ENCODE measurements at places on chromosomes 13 and 19. TPM values are rescaled to one million over a fixed set of nuclear protein-coding genes. Genes with fewer than 3 reads are reported as not detected.

GRCh38 chr13:24103782-24104372 is 56.6 kb upstream of the SPATA13 start:
- DNase-seq: no peak

ODAD3 gene
- 0.77 TPM for total RNA-seq

SMG9 gene
- total RNA-seq: 18.9 TPM

DNA sequence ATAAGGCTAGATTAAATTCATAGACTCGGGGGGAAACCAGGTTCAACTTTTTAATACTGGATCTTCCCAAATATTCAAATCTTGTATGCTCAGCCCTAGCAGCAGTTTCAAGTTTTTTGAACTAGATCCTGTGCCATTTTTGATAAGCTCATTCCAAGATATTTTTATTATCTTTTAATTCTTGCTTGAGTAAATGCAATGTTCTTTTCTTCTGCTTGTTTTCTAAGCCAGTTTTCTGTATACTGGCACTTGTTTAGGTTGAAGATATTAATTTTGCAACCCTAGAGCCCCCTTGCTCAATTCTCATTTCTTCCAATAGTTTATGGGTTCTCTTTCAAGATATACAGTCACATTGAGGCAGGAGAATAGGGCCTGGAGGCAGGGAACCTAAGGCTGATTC is 13.1 kb upstream of the PNMA8C start:
- DNase-seq: no peak

DNA sequence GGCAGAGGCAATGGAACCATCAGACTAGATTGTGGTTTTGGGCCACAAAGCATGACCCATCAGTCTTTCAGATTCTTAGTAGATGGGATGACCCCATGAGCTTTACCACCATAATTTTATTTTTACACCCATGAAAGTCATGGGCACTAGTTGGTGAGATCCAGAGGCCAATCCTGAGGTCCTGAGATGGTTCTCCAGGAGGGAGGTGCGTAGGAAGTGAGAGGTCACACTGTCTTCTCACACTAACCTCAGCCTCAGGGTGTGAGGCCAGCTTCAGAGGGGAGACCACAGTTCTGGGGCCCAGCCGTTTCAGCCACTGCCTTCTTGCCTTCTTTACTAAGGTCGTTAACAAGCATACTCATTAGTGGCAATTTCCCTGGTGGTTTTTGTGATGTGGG is 106.4 kb downstream of the AKAP11 start:
- no peak for DNase-seq

NLRP13 gene
- total RNA-seq: not detected

GRCh38 chr13:101965096-101965495 is 436.8 kb downstream of the FGF14 start:
- DNase-seq: no peak

- DNase-seq: no peak
Observed at GRCh38 chr19:19406878-19407632, 1.6 kb downstream of the GATAD2A start.

TECR gene
- total RNA-seq: 69.3 TPM

DNA sequence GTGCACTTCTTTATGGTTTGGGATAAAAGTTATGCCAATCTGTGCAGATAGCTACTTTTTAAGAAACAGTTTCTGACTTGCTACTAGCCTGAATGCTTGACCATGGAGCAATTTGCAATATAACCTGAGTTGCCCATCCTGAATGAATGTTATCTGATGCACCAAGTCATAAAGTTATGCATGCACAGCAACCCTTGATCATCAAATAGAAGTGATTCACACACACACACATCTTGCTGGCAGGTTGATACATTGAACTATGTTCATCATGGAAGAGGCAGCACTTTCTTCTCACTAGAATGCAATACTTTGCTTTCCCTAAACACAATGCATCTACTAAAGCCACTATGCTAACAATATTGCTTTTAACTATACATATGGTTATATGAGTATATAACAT is 311.5 kb downstream of the RFC3 start:
- no peak for DNase-seq

DNA sequence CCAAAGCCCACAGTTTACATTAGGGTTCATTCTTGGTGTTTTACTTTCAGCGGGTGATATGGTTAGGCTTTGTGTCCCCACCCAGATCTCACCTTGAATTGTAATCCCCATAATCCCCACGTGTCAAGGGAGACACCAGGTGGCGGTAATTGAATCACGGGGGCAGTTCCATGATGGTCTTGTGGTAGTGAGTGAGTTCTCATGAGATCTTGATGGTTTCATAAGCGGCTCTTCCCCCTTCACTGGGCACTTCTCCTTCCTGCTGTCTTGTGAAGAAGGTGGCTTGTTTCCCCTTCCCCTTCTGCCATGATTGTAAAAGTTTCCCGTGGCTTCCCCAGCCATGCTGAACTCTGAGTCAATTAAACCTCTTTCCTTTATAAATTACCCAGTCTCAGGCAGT is 12.0 kb downstream of the FPR2 start:
- DNase-seq: no peak

DNA sequence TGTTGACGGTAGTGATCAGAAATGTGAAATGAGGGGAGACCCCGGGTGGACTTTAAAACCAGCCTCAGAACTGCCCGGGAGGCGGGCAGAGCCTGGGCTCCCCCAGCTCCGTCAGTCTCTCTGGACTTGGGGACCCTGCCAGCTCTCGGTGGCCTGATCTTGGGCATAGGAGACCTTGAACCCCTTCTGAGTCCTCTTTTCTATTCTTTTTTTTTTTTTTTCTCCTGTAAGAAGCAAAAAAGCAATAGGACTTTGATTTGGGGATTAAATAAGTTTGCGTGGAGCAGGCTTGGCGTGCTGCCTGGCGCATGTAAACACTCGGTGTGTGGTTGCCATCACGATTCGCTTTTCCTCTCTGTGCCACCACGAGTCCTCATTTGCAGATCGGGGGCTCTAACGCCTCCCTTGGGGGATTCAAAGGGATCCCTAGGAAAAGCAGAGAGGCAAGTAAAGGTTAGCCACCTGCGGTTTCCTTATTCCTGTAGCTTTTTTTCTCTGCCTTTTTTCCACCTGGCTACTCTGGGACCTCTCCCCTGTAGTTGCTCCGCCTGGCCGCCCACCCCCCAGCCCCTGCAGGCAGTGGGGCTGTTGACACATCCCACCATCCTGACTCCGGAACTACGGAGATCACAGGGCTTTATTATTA is 1.3 kb downstream of the SAFB start:
- peak; percentile 40 for DNase-seq

DNA sequence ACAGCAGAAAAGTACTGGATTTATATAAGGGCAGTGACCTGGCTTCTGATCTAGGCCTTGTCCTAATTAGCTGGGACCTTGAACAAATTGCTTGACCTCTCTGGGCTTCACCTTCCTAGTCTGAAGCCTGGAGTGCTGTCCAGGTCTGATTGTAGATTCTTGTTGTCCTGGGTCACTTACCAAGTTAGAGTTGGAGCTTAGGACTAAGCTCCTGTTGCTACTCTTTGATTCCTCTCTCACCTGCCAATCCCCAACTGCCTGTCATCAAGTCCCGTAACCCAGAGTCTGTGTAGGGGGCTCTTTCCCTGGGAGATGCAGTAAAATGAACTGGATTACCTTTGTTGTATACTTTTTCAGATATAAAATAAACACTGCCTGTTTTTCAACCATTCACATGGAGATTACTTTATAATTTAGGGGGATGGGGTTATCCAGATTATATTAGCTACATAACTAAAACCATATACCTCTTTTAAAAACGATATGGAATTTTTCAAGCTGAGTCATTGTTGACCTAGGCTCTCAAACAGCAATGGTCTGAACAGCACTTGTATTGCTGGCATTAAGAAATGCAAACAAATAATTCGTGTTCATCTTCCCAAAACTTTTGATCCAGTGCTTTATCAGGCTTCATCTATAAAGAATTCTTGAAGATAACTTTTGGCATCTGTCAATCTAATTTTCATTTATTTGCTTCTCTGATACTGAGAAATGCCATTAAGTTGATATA is 5.8 kb downstream of the ARHGAP35 start:
- DNase-seq: no peak

GRCh38 chr19:12695997-12696365 is 450 bp downstream of the FBXW9 start:
- DNase-seq: no peak

GRCh38 chr13:43611281-43612273 is 175.2 kb downstream of the ENOX1 start:
- no peak for DNase-seq

GRCh38 chr19:10420444-10421239 is at the start of gene PDE4A:
PDE4A (plus strand) TSS chr19:10420538; CDS start chr19:10420765, 227 bp downstream.
- DNase-seq: no peak

DNA sequence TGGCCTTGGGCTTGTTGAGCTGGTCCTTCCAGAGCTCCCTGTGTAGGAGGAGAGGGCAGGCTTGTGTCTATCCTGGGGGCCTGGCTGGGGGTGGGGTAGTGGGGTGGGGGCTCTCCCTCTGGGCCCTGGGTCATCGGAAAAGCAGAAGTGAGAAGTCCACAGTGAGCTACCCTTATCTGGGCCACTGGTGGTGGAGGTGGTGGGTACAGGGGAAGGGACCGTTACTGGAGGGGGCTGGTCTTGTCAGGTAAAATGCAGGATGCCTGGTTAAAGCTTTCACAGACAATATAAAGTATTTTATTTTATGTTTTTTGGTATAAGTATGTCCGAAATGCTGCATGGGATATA is 342 bp upstream of the SIGLEC10 start:
- no peak for DNase-seq

DNA sequence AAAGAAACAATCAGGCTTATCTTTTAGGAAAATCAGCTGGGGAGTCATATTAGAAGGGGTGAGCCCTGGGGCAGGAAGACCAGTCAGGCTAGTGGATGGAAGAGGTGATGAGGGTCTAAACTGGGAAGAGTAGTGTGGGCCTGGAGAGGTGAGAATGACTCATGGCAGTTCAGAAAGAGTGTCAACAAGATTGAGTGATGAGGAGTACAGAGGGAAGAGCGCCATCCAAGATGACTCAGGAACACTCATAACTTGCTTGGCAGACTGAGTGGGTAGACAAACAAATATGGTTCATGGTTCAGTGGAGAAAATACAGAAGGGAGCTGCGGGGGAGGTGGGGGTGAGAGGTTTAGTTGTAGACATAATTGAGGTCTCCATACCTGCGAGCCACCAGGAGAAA is 17.3 kb upstream of the CLDN10 start:
- no peak for DNase-seq

GRCh38 chr19:43563816-43564457 is 11.4 kb downstream of the XRCC1 start:
- no peak for DNase-seq

- DNase-seq: no peak
Observed at GRCh38 chr13:45695198-45695730, 6.9 kb upstream of the CBY2 start.

DNA sequence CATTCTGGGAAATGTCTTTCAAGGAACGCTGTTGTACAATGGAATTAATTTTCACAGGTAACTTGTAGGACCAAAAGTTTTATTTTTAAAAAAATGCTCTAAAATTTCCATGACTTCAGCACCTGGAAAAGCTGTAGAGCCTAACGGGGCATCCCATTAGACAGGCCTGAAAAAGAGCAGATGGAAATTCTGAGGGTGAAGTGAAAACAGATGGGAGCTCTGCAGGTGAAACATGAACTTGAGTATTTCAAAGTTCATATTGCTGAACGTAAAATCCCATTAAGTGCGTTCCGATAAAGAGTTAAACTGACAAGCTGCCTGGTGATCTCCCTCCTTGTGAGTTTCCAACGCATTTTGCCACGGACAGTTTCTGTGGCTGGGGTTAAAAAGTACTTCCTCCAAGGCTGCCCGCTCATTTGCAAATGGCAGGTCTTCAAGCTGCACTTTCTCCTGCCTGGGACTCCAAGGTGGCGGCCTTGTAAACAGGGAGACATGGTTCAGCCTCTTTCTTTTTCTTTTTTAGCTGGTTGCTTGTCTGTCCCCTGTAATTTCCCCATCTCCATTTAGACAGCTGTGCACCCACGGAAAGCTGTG is 450.4 kb downstream of the FGF9 start:
- DNase-seq: no peak

NDUFA7 gene
- 134 TPM for total RNA-seq

PLPP2 gene
- not detected for total RNA-seq

DNA sequence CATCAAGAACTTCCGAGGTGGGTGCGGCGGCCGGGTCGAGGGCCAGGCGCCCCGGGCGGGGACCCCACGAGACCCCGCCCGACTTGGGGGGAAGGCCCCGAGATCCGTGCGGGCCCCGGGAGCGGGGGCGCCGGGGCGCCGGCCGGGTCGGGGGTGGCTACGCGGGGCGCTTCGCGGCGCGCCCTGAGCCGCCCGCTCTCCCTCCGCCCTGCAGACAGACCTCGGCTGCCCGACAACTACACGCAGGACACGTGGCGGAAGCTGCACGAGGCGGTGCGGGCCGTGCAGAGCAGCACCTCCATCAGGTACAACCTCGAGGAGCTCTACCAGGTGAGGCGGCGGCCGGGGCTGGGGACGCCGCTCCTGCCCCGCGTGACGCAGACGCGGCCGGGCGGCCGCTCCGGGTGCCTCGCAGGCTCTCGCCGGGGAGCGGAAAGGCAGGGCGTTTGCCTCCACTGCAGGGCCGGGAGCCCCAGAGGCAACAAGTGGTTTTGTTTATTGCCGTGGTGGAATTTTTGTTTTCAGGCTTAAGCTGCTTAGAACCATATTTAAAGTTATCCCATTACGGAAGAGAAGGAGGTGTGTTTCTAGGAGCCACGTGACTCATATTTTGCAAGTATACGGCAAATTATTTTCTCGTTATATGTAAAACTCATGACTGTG is 477 bp downstream of the CUL4A start:
- peak; percentile 42 for DNase-seq

LRRC8E gene
- total RNA-seq: 0.44 TPM

PNMA8B gene
- 0.55 TPM for total RNA-seq

- DNase-seq: no peak
Observed at GRCh38 chr19:38737281-38737865, 6.9 kb downstream of the CAPN12 start.

PIBF1 gene
- total RNA-seq: 10.8 TPM

DNA sequence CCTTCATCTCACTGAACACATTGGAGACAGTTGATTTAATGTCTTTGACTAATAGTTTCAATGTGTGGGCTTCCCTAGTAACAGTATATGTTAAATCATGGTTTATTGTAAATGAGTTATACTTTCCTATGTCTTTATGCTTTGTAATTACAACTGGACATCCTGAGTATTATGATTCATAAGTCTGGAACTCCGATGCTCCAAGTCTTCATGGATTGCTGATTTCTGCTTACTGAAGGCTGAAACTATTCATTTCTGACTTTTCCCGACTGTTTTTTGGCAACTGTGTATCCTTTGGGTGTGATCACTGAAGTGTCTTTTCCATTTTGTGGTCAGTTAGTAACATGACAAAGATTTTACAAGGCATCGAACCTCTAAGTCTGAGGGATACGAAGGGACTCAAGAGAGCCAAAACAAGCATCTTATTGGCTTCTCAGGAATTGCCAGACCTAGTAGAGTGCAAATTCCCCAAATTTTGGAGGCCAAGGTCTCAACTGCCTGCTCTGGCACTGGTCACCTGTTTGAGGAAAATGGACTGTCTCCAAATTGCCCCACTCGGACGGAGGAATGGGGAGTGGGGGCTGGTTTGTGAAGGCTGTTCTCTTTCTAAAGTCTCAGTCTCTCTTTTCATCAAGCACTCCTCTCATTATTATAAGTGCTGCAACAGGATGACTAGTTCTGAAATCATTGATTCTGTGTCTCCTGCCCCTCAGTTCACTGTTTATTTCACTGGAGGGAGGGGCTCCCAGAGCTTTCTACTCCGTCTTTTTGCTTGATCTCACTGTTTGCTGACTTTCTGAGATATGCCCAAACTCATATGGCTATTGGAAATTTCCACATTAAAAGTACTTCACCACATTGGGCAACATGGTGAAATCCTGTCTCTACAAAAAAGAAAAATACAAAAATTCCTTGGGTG is 20.2 kb upstream of the CD70 start:
- no peak for DNase-seq

CGB8 gene
- not detected for total RNA-seq

PSG6 gene
- total RNA-seq: not detected

ZSWIM4 gene
- 2.6 TPM for total RNA-seq
